ENCODE measurements at places on chromosomes 13 and 19.

DNA sequence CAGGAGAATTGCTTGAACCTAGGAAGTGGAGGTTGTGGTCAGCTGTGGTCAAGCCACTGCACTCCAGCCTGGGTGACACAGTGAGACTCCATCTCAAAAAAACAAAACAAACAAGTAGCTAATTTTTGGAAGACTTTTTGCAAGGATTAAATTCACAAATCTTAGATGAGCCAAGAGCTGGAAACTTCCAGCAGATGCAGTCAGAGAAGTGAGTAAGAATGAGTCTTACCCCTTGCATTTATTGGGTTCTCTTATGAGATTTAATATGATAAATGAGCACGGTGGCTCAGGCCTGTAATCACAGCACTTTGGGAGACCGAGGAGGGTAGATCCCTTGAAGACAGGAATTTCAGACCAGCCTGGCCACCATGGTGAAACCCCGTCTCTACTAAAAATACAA lies 44.9 kb upstream of the NBEA start:
- DNase-seq = no peak
- H3K27me3 ChIP-seq = peaks cover 2% of the 10 kb centered on the region
- no peak overlapping the region for H3K27ac ChIP-seq
- no peaks in the 10 kb centered on the region for H3K36me3 ChIP-seq
- H3K4me3 ChIP-seq = no peak overlapping the region
- H3K4me1 ChIP-seq = no peaks in the 10 kb centered on the region

- no peaks in the 10 kb centered on the region for H3K27me3 ChIP-seq
- H3K36me3 ChIP-seq = peaks cover 64% of the 10 kb centered on the region
- peaks cover 66% of the 10 kb centered on the region for H3K4me1 ChIP-seq
- peak overlapping the region; percentile 88 for H3K4me3 ChIP-seq
- peak overlapping the region; percentile 96 for H3K27ac ChIP-seq
Observed at GRCh38 chr19:2236064-2236313, 140 bp downstream of the PLEKHJ1 start.

GRCh38 chr13:76132532-76132931 lies 496.4 kb downstream of the LMO7 start:
- H3K27ac ChIP-seq = no peak overlapping the region
- no peaks in the 10 kb centered on the region for H3K4me1 ChIP-seq
- no peaks in the 10 kb centered on the region for H3K36me3 ChIP-seq

GRCh38 chr19:11330127-11330526 lies 9.3 kb downstream of the RAB3D start:
- H3K36me3 ChIP-seq = peaks cover 37% of the 10 kb centered on the region
- H3K4me3 ChIP-seq = no peak overlapping the region
- DNase-seq = no peak
- no peaks in the 10 kb centered on the region for H3K27me3 ChIP-seq
- peak overlapping the region; percentile 27 for H3K27ac ChIP-seq

DNA sequence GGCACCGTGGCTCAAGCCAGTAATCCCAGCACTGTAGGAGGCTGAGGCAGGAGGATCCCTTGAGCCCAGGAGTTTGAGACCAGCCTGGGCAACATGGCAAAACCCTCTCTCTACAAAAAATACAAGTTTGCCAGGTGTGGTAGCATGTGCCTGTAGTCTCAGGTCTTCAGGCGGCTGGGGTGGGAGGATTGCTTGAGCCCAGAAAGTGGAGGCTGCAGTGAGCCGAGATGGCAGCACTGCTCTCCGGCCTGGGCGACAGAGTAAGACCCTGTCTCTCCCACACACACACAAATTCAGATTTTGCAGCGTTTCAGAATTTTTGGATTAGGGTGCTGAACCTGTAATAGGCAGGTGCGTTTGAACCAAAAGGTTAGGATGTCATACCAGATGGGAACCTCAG lies 2.2 kb downstream of the RPS11 start:
- no peak for DNase-seq
- no peak overlapping the region for H3K27ac ChIP-seq
- peaks cover 37% of the 10 kb centered on the region for H3K36me3 ChIP-seq
- H3K4me1 ChIP-seq = peaks cover 57% of the 10 kb centered on the region
- no peaks in the 10 kb centered on the region for H3K27me3 ChIP-seq

- no peaks in the 10 kb centered on the region for H3K4me1 ChIP-seq
- H3K36me3 ChIP-seq = no peaks in the 10 kb centered on the region
- H3K27ac ChIP-seq = no peak overlapping the region
- H3K27me3 ChIP-seq = no peaks in the 10 kb centered on the region
- H3K4me3 ChIP-seq = no peak overlapping the region
- no peak for DNase-seq
Observed at GRCh38 chr19:30049846-30050667, 108.0 kb downstream of the URI1 start.

DNA sequence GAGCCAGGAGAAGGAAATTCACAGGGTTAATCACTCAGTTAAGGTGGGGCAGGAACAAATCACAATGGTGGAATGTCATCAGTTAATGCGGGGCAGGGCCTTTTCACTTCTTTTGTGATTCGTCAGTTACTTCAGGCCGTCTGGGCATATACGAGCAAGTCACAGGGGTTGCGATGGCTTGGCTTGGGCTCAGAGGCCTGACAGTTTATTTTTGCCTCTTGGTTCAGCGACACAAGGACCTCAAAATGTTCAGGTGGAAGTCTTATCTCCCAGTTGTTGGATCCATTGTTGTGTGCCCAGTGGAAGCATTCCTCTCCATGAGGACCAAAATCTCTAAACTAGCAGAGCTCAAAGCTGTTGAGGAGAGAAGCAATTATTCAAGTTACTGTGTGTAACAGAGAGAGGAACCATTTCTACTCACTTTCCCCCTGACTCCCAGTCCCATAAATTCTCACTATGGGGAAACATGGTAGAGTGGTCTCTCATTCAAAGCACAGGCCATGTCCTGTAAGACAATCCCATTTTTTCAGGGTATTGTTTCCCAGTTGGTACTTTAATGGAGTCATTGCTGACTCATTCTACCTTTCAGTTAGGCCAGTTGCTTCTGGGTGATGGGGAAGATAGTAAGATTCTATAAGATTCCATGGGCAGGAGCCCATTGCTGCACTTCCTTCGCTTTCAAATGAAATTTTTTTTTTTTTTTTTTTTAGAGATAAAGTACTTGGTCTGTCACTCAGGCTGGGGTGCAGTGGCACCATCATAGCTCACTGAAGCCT lies 8.8 kb upstream of the COX7A1 start:
- H3K27ac ChIP-seq = no peak overlapping the region
- H3K4me1 ChIP-seq = no peaks in the 10 kb centered on the region
- no peak overlapping the region for H3K4me3 ChIP-seq
- H3K36me3 ChIP-seq = no peaks in the 10 kb centered on the region

- H3K36me3 ChIP-seq = no peaks in the 10 kb centered on the region
- DNase-seq = no peak
- no peaks in the 10 kb centered on the region for H3K4me1 ChIP-seq
- H3K27me3 ChIP-seq = no peaks in the 10 kb centered on the region
- H3K4me3 ChIP-seq = no peak overlapping the region
Observed at GRCh38 chr13:85717921-85718320, 81.3 kb downstream of the SLITRK6 start.

- H3K4me1 ChIP-seq = peaks cover 15% of the 10 kb centered on the region
- peaks cover 84% of the 10 kb centered on the region for H3K36me3 ChIP-seq
- DNase-seq = no peak
- no peak overlapping the region for H3K4me3 ChIP-seq
Observed at GRCh38 chr19:10112037-10112761, 706 bp downstream of the P2RY11 start.

All from DND-41 (cell line).